ENCODE measurements at places on chromosomes 6 and 20.
A peak's percentile ranks its signal among the peaks of the same experiment; 100 is the strongest.

DNA sequence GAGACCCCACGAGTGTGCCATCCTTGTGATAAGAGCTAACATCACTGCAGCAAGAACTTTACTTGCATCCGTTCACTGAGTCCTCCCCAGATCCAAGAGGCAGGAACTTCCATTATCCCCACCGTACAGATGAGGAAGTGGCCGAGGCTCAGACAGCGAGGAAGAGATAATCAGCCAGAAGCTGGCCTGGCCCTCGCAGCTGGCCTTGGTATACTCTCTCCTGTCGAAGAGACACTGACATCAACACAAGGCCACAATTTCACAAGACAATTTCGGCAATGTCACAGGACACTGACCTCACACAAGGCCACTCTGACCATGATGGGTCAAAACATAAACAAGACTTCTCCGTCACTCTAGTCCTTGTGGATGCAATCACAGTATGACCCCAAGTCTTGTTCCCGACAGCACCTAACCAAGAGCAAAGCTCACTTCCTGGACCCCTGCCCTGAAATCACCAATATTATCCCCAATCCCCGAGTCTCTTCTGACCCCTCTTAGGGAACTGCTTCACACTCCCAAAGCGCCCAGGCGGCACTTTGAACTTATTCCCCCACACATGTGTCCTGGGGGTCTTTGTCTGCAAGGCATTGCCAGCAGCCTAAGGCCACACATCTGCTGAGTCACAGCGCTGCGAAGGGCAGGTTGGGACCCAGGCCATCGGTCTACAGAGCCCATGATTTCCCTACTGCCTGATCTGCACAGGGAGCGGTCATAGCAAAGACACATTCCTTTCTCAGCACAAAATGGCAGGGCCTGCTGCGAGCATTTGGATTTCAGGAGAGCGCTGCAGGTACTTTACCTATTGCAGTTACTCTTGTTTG is 14.8 kb upstream of the VAPB start:
- DNase-seq: no peak

GRCh38 chr6:28943557-28944411 is 20.0 kb upstream of the TRIM27 start:
- peak; percentile 54 for DNase-seq

- no peak for DNase-seq
Observed at GRCh38 chr6:163319609-163320366, 94.7 kb upstream of the QKI start.

DNA sequence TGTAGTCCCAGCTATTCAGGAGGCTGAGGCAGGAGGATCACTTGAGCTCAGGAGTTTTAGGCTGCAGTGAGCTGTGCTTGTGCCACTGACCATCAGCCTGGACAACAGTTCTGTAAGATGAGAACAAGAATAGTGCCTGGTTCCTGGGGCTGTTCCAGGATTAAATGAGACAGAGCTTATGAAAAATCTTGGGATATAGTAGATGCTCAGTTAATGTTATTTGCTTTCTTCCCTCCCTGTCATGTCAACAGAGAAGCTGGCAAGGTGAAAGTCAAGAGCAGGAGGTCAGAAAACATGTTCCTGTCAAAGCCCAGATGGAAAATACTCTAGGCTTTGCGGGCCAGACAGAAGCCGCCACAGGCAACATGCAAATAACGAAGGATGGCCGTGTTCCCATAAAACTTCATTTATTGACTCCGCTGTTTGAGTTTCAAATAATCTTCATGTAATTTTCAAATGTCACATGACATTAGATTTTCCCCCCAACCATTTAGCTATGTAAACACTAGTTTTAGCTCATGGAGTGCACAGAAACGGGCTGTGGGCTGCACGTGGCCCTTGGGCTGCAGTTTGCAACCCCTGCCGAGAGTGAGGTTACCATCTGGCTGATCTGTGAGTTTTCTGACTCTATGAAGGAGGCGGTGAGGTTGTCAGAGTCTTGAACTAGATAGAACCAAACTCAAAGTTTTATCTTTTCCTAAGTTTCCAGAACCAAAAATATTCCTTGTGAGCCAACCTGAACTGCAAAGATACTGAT is 63.4 kb upstream of the PMEPA1 start:
- no peak for DNase-seq

GRCh38 chr6:16725145-16725864 is 36.0 kb downstream of the ATXN1 start:
- DNase-seq: no peak

GRCh38 chr6:166612471-166612881 is 14.6 kb downstream of the RPS6KA2 start:
- DNase-seq: no peak

- DNase-seq: peak; percentile 45
Observed at GRCh38 chr6:167093922-167094432, 28.9 kb upstream of the CCR6 start.

- DNase-seq: no peak
Observed at GRCh38 chr6:145008715-145009114, 723.6 kb downstream of the UTRN start.

Data from activated naive CD8-positive, alpha-beta T cell treated with anti-CD3 and anti-CD28 coated beads, Interleukin-2, amount 50 U/mL, for 16 hours (primary cell).